Fibroblast of skin of back (primary cell): ENCODE measurements at places on chromosomes 4 and X.

DNA sequence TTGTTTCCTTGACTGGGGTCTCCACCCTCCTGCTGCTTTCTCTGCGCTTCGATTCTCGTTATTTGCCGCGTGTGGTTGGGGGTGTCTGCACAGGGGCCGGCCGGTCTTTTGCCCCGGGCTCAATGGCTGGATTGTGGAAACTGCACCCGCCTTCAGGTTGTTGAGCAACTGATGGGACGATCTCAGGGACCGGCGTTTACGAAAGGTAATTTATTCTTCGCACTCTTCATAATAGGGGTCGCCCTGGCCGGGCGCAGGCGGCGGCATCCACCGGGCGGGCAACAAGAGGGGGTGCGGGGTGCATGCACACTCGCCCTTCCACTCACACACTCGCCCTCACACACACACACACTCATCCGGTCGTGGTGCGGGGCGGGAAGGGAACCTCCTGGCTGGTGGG lies 1.4 kb downstream of the ADGRL3 start:
- DNase-seq = no peak

- peak; percentile 36 for DNase-seq
Measured at GRCh38 chrX:115459883-115460880, 100.8 kb upstream of the PLS3 start.

GRCh38 chrX:38988301-38988700 lies 187.0 kb downstream of the MID1IP1 start:
- no peak for DNase-seq

GRCh38 chr4:25487155-25487554 lies 110.1 kb downstream of the ANAPC4 start:
- DNase-seq = no peak

DNA sequence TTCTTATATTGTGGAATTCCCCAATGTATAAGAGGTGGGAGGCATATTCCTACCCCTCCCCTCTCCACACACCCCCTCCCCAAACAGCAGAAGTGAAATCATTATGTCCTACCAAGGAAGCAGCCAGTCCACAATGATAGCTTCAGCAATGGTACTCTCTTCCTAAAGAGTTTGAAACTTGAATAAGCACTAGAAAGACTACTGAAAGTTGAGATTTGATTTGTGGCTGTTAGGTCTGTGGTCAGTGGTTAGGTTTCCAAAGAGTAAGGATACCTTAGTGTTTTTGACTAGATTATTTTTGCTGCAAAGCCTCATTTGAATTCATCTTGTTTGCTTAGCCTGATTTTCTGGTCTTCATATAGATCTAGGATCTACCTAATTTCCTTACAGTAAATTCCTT lies 242.2 kb downstream of the DKK2 start:
- no peak for DNase-seq

- peak; percentile 34 for DNase-seq
Measured at GRCh38 chr4:121278811-121279368, 101.9 kb downstream of the QRFPR start.

- peak; percentile 34 for DNase-seq
Measured at GRCh38 chr4:94127707-94128328, 79.8 kb upstream of the SMARCAD1 start.

DNA sequence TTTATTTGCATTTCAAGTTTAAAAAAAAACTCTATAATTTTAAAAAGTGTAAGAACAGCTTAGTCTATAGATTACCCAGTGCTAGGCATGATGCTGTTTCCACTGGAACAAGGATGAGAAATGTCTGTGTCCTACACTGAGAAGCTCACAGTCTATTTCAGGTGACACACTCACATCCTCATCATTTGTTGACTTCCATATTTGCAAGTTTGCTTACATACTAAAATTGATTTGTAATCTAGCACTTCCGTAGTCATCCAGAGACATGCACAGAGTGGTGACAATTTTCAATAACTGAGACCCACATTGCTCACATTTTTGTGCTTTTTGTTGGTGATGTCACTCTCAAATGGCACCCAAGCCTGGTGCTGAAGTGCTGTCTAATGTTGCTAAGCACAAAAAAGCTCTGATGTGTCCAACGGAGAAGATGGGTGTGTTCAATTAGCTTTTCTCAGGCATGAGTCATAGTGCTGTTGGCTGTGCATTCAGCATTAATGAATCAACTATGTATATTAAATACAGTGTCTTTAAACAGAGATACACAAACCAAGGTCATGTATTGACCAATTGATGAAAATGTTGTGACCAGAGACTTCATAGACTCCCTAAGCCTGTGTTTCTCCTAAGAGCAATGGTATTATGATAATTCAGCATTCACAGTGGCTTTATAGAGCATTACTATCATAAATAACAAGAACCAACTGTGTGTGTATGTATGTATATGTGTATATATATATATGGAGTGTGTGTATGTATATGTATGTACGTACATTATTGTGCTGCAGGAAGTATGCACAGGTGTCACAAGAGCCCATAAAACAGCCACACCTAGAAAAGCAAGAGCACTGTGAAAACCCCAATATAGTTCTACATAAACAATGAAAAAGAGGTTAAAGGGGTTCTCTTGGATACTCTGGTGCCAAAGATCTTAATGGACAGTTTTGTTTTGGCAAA lies 31.2 kb upstream of the VCX3B start:
- peak; percentile 73 for DNase-seq

DNA sequence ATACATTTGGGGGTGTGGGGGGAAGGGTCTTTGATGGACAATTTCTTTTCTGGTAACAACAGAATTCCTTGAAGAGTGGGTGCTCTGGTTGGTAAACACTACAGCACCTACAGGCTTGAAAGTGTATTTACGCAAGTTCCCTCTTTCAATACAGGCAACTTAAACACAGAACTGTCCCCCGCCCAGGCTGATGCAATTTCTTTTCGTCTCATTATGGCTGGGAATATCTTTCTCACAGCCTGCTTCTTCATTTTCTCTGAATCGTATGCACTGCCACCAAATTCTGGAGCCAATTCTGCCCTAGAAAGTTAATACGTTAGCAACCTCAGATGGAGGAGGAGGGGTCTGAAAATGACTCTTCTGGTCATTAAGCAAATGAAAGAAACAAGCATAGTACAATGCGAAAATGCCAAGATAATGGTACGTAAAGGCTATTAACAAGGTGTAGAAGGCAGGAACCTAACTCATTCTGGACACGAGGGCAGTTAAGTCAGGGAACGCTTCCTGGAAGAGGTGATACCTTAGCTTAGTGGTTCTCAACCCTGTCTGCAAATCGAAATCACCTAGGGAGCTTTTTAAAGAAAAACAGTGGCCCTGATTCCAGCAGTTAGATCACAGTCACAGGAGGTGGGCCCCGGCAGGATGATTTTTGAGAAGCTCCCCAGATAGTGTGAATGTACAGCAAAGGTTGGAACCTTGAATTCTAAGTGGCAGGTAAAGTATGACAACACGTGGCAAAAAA lies 1.0 kb downstream of the AGA start:
- DNase-seq = peak; percentile 35

GRCh38 chrX:121864561-121864960 lies 817.2 kb downstream of the GLUD2 start:
- DNase-seq = peak; percentile 64

DNA sequence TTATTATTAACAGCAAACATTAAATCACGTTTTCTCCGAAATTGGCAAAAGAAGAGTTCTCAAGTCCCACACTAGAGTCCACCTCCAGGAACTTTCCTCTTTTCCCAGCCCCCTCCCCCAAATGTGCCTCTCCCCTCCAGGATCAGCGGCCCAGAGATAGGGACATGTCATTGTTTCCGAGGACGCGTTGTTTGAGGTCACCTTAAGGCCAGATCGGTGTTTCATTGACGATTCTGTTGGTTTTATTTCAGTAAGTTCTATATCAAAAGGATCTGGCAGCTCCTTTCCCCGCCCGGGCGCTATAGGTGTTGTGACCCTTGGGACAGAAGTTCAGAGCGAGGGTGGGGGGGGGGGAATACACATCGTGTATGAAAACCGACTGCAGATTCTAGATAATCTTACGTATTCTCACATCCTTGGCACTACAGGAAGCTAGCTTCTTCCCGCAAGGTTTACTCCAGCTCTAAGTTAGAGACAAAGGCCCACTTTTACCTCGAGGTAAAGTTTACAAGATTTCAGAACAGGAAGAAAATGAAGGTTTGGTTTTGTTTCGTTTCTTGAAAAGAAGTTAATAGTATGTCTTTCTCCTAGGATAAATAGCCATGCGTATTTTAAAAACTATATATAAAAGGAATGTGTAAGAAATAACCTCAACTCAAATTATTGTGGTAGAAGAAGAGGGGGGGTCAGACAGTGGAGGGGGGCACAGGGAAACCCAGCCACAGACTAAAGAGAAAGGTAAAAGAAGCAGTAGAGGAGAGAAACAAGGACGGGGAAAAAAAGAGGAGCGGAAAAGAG lies 739 bp upstream of the MSX1 start:
- DNase-seq = no peak

DNA sequence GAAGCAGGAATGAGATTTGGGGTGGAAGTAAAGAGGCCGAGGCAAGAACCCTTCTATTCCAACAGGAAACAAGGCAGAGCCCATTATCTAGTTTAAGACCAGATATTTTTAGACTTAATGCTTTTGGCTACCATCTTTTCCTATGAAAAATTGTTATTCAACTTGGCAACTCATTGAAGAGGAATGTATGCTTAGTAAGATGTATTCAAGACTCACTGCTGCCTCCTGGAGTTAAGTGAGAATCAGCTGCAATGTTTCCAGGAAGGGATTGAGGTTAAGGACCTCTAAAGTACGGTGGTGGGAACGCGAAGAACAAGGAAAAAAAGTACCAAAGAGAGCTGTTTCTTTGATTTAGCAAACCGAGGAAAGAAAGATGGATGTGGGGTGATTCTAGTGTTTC lies 89.1 kb downstream of the RAPGEF2 start:
- peak; percentile 86 for DNase-seq

GRCh38 chr4:39544580-39545315 lies 17.5 kb upstream of the UGDH start:
- peak; percentile 36 for DNase-seq

DNA sequence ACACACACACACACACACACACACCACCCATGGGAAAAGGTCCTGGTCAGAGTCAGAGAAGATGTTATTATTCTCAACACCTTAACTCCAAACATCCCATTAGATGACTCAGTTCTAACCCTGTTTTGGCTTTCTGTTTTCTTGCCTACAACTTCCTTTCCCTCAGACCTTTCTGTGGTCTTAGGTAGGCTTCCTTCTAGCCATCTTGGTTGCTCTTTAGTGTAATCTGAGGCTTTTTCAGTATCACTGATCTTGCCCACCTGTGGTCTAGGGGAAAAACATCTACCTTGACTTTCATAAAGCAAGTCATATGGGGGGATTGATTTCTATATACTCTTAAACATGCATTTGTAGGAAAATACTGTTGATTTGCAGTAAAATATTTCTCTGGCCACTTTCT lies 56.9 kb downstream of the ATG4A start:
- DNase-seq = no peak

GRCh38 chr4:19838858-19839257 lies 412.8 kb upstream of the SLIT2 start:
- DNase-seq = no peak
